Fibroblast of lung (primary cell): ENCODE measurements at places on chromosomes 16 and 17. TPM values are rescaled to one million over a fixed set of nuclear protein-coding genes. Genes with fewer than 3 reads are reported as not detected.
A peak's percentile ranks its signal among the peaks of the same experiment; 100 is the strongest.

- DNase-seq = no peak
Measured at GRCh38 chr17:41265078-41265477, at the start of gene KRTAP9-6. Gene KRTAP9-6 (plus strand): TSS chr17:41265378. CDS start chr17:41265378, 0 bp downstream.

The ADAT1 gene
- polyA plus RNA-seq = 32.1 and 36.2 TPM in 2 replicates

- no peak for DNase-seq
Measured at GRCh38 chr17:66582373-66583111, 252.4 kb upstream of the CACNG5 start.

DNA sequence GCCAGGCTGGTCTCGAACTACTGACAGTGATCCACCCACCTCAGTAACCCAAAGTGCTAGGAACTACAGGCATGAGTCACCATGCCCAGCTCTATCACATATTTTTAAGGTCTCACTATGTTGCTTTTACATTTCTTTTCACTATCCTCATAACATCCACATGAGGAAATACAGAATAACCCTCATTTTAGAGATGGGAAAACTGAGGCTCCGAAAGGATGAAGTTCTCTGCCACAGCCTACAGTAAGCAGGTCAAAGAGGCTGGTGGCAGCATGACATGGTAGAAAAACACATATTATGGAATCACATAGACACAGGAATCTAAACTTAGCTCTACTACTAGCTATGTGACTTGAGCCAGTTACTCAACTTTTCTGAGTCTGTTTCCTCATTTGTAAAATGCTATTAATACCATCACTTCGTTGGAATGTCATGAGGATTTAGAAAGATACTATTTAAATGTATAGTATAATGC, 32.2 kb downstream of the APPBP2 start:
- no peak for DNase-seq

- no peak for DNase-seq
Measured at GRCh38 chr16:55661941-55662643, 6.3 kb downstream of the SLC6A2 start.

The CCL15 gene
- polyA plus RNA-seq = not detected in 2 replicates

DNA sequence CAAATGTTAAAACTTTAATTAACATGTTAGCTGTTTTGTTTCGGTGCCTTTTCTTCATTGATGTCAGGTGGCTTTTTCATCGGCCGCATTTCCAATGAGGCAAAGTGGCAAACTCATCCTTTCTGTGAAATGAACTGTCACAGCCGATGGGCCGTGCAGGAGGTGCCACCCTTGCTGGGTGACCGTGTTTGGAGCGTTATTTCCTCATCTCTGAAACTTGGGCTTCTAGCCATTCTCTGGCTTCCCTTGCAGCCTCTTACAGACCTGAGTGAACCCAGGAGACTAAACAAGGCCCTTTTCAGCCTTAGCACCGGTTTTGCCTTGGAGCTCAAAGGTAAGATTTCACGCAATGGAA, 42.2 kb upstream of the PRSS54 start:
- DNase-seq = no peak

DNA sequence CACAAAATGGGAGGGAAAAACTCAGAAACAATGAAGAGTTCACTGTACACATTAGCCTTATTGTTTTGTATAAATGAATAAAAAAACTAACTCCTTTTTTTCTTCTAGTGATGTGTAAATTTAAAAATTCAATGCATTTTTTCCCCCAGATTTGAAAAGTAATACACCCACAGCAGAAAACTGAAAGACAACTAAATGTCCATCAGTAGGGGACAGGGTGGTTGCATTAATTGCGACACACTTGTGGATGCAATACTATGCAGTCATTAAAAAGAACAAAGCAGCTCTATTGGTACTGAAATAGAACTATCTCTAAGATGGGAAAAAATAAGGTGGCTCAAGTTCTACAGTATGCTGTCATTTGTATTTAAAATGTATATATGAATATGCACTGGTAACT, 13.7 kb upstream of the WIPI1 start:
- DNase-seq = no peak

- DNase-seq = no peak
Measured at GRCh38 chr17:66150708-66151107, 41.2 kb downstream of the CEP112 start.

DNA sequence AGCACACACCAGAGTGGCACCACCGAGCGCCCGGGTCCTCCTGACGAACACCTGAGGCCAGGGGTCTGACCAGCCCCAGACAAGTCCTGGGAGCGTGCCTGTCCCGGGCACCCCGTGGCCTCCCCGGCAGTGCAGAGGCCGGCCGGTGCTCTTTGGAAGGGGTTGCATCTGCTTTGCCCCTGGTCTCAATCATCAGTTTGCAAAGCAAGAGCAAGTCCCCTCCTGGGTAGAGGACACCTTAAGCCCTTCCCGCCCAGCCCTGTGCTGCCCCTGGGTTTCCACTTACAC, 11.6 kb upstream of the CAPN15 start:
- no peak for DNase-seq

DNA sequence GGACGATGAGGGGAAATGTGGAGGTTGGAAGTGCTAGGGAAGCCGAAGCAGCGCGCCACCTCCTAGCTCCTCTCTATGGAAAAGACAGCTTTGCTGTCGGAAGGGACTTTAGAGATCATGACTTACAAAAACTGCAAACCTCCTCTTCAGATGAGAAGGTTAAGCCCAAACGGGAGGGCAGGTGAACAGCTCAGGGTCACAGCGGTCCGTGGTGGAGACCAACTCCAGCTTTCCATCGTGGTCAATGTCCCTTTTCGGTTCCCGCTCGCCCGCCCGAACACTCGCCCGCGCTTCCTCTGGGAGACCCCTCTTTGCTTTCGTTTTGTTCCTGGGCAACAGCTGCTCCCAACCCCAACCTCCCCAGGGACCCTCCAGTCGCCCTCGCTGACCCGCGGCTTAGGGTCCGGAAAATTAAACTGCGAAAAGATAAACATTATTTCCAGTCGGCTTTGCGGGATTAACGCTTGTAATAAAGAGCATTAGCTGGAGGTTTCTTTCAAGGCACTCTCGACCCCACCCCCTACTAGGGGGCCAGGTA, 7.7 kb downstream of the IRX6 start:
- no peak for DNase-seq

GRCh38 chr17:35641032-35641431, 53.9 kb downstream of the AP2B1 start:
- peak; percentile 72 for DNase-seq

DNA sequence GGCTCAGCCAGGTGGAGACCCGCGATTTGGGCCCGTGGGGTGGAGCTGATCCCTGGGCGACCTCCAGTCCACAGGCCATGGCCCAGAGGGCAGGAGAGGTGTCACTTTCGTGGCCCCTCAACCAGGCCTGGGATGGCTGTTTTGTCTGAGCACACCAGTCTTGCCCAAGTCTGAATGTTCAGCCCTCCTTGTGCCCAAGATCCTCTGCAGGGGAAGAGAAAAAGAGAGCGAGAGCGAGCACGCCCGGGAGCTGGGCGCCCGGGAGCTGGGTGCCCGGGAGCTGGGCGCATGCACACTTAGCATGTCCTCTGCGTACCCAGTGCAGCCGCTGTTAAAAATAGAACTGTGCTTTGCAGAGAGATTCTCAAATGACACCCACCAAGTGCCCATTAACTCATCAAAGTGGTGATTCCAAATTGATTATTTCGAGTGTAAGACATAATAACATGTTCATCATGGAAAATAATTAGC, 403.3 kb upstream of the TNRC6C start:
- no peak for DNase-seq

DNA sequence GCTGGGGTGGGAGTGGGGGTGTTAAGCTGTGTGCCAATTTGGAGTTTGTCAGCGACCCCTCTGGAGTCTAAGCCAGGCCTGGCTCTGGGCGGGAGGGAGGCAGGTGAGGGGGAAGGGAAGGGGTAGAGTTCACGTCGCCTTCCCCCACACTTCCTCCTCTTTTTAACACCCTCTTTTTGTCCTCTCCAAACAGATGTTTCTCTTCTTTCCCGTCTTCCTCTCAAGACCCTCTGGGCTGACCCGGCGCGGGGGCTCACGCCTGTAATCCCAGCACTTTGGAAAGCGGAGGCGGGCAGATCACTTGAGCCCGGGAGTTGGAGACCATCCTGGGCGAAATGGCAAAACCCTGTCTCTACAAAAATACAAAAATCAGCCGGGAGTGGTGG, 3.3 kb downstream of the HOXB1 start:
- DNase-seq = no peak

DNA sequence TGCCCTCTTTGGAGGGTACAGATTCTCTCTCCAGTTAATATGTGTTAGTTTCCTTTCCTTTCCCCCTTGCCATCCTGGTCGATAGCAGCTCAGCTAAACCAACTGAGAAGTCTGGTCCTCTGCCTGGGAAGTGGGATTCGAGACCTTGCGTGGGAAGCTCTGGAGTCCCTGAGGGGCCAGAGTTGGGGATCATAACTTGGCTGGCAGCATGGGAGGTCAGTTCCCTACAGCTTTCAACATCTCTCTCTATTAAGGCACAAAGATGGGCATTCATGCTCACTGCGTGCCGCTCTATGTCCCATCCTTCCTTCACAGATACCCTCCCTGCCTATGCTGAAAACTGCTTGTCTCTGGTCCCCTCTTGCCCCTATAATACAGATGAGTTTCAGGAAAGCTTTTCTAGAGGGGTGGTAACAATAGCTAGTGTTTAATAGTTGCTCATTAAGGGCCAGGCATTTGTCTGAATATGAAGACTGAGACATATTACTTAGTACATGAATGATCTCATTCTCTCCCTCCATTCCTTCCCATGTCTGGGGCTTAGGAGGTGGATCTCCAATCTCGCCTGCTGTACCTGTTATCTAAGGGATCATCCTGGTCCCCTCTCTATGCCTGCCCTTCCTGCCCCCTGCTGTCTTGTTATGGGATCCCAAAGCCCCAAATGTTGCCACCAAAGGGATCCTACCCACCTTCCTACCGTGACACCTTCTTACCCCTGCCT, 10.8 kb downstream of the THRA start:
- no peak for DNase-seq

- DNase-seq = no peak
Measured at GRCh38 chr16:49462989-49463371, 89.4 kb downstream of the C16orf78 start.

DNA sequence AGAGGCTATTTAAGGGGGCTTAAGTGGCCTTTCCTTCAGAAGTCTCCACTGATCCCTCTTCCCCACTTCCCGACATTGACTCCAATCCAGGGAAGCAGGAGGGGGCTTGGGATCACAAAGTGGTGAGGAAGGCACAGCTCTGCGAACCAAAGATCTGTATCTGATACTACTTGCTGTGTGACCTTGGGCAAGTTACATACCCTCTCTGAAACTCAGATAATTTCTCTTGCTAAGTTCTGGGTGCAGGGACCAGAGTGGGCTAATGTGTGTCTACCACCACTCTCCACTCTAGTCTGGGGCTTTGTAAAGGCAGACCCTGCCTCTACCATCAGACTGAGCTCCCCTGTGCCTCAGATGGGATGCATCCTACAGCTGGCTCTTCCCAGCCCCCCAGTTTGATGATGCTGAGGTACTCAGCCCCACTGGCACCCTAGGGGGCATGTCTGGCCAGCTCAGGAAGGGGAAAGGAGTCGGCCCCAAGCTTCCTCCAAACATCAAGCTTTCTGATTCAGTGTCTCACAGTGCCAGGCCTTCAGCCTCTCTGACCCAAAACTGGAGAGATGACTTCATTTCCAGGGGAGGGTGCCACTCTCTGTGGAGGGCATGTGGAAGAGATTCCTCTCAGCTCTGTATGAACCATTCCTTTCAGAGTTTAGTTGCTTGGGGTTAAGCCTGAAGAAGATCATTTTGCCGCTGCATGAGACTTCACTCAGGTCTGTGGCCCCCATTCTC, 10.9 kb downstream of the DLX4 start:
- DNase-seq = no peak

The C16orf74 gene
- polyA plus RNA-seq = 3.2 and 4.6 TPM in 2 replicates

GRCh38 chr17:82775001-82775823, 23.3 kb downstream of the TBCD start:
- DNase-seq = peak; percentile 34

- no peak for DNase-seq
Measured at GRCh38 chr16:75074920-75075687, 41.5 kb downstream of the LDHD start.

DNA sequence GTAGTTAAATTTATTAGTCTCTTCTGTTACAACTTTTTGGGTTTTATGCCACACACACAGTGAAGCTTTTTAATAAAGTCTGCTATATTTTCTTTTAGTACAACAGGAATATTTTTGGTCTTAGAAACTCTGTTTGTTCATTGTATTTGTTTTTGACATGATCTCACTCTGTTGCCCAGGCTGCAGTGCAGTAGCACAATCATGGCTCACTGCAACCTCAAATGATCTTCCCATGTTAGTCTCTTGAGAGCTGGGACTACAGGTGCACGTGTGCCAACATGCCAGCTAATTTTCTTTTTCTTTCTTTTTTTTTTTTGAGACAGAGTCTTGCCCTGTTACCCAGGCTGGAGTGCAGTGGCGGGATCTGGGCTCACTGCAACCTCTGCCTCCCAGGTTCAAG, 27.1 kb downstream of the PPM1D start:
- no peak for DNase-seq

The KRTAP4-8 gene
- not detected in 2 replicates for polyA plus RNA-seq

GRCh38 chr16:4419402-4419959, 3.1 kb upstream of the CORO7 start:
- no peak for DNase-seq

DNA sequence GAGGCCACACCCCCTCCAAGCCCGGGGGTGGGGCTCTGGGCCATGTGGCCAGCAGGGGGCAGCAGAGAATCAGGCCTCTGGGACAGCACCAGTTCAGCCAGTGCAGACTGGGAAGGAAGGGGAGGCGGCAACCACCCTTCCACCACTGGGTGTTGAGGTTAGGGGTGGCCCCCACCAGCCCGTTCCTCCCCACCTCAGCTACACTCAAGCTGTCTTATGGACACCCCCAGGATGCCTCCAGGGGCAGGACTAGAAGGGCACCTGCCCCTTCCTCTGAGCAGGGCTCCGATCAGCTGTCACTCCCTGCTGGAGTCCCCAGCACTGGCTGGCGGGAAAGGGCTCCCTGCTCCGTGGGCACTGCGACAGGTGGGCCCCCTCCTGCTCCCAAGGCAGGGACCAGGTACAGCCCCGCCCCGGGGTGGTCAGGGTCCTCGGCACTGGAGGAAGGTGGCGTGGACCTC, 21.8 kb downstream of the KATNB1 start:
- DNase-seq = peak; percentile 65

DNA sequence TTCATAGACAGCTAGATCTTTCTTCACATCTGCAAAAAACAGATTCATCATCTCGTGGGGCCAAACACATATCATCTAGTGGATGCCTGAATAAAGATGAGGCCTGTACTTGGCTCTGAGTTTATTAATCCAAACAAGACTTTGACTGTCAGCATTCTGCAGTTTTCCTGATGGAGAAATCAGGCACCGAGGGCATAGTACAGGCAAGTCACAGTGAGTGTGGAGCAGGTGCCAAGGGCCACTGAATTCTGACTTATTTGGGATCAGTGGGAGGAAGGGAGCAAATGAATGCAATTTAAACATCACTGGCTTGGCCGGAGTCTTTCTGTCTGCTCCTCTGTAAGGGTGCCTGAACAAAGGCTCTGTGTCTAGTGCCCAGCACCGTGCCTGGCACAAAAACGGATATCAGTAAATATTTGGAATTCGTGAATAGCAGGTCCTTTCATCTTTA, 975 bp downstream of the CFAP20 start:
- DNase-seq = no peak

The MFAP4 gene
- 37.8 and 53.3 TPM in 2 replicates for polyA plus RNA-seq

GRCh38 chr16:56281249-56281805, 90.0 kb downstream of the GNAO1 start:
- no peak for DNase-seq
